ENCODE measurements at places on chromosomes 2 and 18.

DNA sequence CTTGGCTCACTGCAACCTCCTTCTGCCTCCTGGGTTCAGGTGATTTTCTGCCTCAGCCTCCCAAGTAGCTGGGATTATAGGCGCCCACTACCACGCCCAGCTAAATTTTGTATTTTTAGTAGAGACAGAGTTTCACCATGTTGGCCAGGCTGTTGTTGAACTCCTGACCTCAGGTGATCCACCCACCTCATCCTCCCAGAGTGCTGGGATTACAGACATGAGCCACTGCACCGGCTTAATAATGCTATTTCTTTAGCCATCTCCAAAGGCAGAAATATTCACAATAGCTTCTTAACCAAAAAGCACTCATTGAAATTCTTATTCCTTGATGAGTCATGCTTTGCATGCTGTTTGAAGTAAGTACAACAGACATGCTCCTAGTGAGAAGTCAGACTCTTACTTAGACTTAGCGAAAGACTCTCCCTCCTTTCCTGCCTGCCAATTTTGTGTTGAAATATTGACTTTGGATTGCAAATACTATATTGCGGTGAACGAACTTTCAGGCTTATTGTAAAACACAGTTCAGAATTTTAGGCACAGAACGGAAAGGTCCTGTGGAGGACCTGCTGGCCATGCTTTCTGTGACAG, 4.4 kb downstream of the ACTR3 start:
- peak; percentile 93 for DNase-seq

DNA sequence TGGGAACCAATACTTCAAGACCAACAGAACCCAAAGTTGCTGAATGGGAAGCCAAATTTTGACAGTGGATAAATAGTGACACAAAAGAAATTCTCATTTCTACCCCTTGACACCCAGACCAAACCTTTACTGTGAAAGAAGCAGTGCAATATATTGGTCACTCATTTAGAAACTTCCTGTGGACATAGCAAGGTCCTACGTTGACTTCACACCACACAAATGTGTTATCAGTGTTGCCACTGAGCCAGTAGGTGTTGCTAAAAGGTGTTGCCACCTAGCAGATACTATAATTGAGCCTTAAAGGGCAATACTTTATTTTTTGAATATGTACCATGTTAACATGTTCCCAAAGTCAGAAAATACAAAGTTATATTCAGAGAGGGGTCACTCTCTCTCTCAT, 1008.9 kb upstream of the CDH2 start:
- DNase-seq = no peak

- no peak for DNase-seq
Measured at GRCh38 chr18:62028715-62029114, 135.9 kb upstream of the RNF152 start.

- DNase-seq = no peak
Measured at GRCh38 chr2:101986804-101987740, 4.7 kb upstream of the IL1R2 start.

DNA sequence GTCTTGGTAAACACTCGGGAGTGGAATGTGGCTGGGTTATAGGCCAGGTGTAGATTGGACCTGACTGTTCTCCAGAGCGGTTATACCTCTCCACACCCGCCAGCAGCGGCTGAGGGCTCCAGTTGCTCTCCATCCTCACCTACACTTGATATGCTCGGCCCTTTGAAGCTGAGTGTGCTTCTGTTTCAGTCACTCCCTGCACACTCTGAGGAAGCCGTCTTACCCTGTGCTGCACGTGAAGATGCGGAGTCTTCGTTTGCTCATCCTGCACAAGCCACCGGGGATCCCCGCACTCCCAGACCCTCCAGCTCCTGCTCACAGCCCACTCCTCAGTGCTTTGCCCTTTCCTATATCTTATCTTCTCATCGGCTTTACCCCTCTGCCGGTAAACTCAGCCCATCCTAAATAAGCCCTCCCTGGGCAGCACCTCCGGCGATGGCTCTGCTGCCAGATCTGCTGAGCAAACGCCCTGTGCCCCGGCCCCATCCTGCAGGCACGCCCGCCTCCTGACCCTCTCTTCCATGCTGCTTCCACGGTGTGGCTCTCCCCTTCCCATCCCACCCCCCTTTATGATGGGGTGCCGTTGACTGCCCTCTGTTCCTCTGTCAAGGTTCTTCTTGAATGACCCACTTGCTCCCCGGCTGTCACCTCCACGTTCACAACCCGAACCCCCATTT, 47.3 kb upstream of the ODC1 start:
- no peak for DNase-seq

DNA sequence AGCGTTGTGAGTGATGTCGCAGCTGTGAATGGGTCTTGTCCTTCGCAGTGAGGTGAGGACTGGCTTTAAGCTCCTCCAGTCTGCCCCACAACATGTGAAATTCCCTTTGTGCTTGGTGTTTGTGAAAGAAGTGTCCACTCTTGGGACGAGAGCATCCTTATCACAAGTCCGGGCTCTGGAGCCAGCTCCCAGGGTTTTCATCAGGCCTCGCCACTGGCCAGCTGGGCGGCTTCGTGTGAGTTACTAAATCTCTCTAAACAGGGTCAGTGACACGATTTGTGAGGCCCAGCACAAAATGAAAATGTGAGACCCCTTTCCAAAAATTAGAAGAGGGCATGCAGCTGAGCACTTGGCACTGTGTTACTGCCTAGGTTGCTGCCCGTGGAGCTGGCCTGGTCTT, 115.9 kb downstream of the VAPA start:
- DNase-seq = no peak

DNA sequence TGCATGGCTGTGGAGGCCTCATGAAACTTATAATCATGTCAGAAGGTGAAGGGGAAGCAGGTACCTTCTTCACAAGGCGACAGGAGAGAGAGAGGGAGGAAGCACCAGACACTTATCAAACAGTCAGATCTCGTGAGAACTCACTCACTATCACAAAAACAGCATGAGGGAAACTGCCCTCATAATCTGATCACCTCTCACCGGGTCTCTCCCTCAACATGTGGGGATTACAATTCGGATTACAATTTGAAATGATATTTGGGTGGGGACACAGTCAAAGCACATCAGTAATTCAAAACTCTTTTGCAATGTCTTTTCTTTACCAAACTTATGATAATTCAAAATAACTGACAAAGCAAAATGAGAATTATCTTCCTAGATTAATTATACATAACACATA, 8.5 kb upstream of the CCDC68 start:
- DNase-seq = no peak

DNA sequence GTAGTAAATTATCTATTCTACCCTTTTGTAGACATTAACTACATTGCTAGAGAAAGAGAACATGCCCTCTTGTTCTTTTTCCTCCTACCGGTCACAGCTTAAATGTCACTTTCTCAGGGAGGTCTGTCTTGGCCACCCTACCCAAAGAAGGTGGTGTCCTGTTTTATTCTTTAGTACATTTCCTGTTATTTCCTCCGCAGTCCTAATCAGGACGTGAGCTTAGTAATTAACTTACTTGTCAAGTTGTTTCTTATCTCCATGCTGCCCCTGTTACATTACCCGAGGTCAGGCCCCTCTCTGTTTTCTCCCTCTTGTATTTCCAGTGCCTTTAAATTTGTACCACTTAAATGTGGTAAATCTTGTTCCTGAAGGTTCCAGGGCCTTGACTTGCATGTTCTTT, 73.7 kb upstream of the RMDN2 start:
- no peak for DNase-seq

DNA sequence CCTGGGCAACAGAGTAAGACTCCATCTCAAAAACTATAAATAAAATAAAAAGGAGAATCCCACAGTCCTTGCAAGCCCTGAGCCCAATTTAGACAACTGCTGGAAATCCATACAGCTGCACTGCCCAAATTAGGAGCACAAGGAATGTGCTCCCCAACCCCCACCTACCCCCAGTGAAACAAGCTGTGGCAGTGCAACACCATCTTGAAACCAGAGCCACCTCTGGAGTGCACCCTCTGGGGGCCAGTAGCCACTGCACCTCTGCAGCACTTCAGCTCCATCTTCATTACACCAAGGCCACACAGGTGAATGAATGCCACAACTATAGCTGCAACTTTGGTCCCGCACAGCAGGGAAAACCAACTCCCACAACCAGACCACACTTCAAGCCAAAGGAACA, 37.3 kb downstream of the USP34 start:
- no peak for DNase-seq

- no peak for DNase-seq
Measured at GRCh38 chr2:224310943-224311625, 90.8 kb downstream of the FAM124B start.

DNA sequence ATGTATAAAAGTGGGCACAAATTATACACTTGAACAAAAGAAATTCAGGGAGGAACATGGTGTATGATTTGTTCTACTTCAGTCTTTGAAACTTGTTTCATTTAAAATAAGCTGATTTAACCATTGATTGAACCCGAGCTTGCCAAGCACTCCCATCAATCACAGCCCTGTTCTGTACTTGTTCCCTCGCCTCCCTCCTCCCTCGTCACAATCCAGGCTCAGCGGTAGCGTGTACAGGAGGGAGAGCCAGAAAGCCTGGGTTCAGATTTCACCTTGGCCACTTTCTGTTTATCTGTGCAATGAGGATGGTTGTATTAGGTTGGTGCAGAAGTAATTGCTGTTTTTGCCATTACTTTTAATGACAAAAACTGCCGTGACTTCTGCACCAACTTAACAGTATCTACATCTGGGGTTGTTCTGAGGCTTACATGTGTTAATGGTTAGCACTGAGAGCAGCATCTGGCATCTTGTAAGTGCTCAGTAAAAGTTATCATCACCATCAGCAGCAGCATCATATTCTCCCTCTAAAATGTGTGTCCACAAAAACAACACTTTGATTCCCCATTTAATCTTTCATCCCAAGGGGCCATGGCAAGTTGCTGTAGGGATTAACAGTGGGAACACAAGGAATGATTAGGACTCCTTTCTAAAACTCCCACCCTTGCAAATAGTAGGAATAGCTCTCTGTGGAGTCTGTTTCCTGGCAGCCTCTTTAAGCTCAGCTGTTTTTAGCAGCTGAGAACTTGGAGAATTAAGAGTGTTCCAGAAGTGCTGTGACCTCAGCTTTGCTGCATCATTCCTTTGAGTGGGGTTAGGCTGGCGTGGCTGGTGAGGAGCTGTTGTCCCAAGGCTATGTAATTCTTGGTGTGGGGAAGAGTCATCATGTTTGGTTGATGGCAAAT, 4.7 kb downstream of the DPYSL5 start:
- peak; percentile 4 for DNase-seq

DNA sequence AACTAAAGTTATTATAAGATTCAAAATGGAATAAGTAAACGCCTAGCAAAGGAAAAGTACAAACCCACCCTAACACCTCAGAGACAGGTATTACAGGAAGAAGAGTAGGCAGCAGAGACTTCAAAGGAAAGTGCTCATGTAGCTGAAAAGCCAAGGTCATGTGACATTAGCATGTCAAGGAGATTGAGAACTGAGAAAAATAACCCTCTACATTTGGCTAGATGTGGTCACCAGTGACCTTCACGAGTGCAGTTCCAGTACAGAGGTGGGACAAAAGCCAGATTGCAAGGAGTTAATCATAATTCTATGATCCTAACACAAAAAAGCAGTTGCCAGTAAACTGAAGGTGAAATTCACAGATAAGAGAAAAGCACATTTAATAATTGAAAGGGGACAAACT, 252.7 kb downstream of the ZEB2 start:
- no peak for DNase-seq

DNA sequence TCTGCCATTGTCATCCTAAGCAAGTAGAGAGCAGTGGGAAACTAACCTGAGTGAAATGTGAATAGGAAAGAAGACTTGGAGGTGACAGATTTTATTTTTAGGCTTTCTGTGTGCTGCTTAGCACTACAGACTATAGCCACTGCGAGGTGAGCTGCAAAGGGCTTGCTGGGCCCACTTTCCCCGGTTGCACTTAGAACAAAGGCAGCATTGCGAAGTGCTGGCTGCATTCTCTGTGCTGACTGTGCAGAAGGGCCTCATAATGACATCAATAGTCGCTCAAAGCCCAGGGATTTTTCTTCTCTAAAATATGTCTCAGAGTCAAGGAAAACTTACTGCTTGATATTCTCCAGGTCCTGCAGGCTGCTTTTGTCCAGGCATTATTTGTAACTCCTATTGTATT, 592.1 kb downstream of the TDRD15 start:
- no peak for DNase-seq

- no peak for DNase-seq
Measured at GRCh38 chr18:77115192-77115953, 17.2 kb downstream of the MBP start.

DNA sequence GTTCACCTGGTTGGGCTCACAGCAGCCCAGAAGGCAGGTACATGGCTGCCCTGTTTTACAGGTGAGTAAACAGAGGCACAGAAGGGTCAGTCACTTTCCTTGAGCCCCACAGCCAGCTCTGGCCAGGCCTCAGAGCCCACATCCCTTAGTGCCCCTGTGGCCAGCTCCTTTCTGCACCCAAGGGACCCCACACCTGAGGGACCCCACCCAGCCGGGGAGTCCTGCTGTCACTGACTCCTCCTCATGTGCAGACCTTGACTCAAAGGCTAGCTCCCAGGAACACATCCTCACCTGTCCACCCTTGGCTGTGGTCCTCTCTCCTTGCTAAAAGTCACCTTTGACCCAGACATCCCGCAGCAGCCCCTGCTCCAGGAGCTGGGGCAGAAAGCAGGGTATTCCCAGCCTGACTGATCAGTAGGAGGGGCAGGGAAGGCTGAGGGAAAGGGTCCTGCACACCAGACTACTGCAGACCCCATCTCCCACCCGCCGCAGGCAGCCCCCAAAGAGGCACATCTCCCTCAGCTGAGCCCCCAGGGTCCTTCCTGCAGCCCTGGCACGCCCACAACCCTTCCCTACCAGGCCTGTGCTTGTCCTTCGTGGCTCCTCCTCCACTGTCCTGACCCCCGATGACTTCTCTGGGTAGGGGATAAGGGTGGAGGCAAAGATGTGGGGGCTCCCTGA, 9.8 kb upstream of the ARHGEF4 start:
- DNase-seq = no peak

DNA sequence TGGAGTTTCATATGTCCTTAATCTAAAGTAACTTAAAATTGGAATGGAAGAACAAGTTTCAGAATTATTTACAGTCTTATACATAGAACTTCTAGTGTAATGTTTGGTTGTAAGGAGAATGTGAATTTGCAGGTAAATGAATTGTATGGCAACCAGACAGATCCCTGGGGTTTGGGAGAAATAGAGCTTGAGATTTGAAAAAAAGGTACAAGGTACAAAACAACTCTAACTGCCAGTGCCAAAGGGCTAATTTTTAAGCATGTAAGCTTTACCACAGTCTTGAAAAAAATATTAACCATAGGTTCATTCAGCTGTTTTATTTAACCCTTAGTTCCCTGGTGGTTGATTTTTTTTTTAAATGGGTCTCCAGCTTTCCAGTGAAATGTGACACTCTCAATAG, 103.3 kb downstream of the ICA1L start:
- no peak for DNase-seq

DNA sequence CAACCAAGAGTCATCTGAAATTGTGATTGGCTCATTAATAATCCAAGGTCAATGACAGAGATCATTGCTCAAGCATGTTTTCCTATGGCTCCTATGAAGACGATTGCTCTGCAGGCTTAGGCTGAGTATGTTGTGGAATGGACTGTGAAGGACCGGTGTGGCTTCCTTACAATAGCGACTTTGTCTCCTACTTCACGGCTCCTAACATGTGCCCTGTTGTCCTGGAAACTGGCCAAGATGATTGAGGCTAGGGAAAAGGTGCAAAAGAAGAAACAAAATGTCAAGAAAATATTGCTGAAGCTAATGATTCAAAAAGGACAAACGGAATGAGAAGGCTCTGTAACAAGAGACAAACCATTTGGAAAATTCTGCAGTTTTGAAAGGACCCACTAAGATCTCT, 24.3 kb downstream of the DLGAP1 start:
- DNase-seq = no peak

GRCh38 chr2:85886141-85886540, 2.6 kb downstream of the ST3GAL5 start:
- DNase-seq = no peak
